ENCODE measurements at places on chromosomes 5 and 9.

- DNase-seq, result no peak
Measured at GRCh38 chr9:134620751-134621557, 20.6 kb upstream of the COL5A1 start.

DNA sequence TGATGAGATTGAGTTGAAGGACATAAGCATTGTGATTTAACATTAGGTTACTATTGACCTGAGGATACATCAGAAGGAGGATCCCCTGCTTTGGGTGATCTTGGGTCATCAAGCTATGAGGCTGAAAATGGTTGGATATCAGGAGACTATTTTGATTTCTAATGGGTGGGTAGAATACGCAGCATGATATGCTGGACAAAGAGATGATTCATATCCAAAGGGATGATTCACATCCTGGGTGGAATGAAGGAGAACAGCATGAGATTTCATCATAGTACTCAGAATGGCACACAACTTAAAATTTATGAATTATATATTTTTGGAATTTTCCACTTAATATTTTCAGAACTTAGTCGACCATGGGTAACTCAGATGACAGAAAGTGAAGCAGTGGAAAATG lies 1759.5 kb upstream of the C9orf72 start:
- peak; percentile 16 for DNase-seq

- DNase-seq, result no peak
Measured at GRCh38 chr5:4639946-4640345, 500.2 kb upstream of the ADAMTS16 start.

- DNase-seq, result no peak
Measured at GRCh38 chr9:33714989-33715388, 80.4 kb upstream of the PRSS3 start.
